ENCODE measurements at places on chromosomes 1 and 21. TPM values are rescaled to one million over a fixed set of nuclear protein-coding genes. Genes with fewer than 3 reads are reported as not detected.

The PM20D1 gene
- total RNA-seq: not detected

The CHIA gene
- not detected for total RNA-seq

The DPYD gene
- total RNA-seq: 49.2 TPM

The CENPF gene
- total RNA-seq: 48.5 TPM

All from uterine smooth muscle cell (primary cell).